Brain pericyte (primary cell): ENCODE measurements at places on chromosomes 7 and 10.

GRCh38 chr10:18571076-18571475, 80.3 kb downstream of the NSUN6 start:
- no peak for DNase-seq

GRCh38 chr7:23222439-23223030, 24.0 kb upstream of the GPNMB start:
- no peak for DNase-seq

- DNase-seq: no peak
Observed at GRCh38 chr10:130766071-130766470, 545.5 kb downstream of the TCERG1L start.

GRCh38 chr7:6175645-6176044, 96.8 kb downstream of the CYTH3 start:
- DNase-seq: no peak

DNA sequence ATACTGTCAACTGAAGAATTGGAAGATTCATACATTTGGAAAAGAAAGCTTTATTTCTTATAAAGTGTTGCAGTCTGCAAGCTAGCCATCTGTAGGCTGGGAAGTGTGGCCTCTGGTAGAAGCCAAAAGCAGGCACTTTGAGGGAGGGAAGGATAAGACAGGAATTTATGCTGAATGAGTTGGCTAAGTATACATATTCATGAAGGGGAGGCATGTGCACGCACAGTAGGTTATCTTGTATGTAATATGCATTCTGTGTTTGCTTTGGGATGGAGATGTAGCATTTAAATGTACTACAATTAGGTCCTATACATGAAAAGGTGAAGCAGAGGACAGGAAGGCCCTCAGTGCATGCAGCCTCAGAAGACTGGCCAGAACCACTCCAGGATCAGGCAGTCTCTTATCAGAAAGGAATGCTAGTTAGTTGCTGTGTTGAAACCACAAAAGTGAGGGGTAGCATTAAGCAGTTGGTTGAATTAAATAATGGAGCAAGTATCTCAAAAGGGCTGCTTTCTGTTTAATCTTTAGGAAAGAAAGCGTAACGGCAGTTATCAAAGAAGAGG, 40.9 kb downstream of the MYO3A start:
- DNase-seq: no peak

DNA sequence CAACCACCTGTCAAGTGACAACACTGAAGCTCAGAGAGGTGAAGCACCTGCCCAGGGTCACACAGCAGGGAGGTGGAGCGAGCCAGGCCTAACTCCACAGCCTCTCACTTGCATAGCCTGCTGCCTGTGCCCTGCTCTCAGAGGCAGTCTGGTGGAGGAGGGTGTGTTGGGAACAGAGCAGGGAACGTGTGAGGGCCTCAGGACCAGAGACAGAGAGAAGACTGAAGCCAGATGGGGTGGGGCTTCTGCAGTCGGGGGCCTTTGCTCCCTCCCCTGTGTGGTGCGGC, 114.0 kb downstream of the PTPN20 start:
- no peak for DNase-seq

DNA sequence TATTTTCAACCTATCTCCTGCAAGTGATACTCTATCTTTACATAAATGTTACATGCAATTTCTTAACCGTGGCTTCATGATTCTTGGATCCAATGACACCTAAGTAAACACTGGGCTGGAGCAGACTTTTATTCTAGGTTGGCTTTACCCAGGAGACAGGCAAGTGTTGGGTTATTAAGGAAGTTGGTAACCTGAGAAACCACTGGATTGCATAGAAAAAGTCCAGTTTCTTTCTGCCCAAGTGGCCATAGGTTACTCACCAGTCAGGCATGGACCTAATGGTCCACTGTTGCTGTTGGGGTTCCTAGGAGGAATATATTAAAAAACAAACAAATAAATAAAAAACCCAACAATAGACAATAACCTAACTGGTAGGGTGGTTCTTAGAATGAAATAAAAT, 112.8 kb downstream of the SEMA3D start:
- DNase-seq: no peak

DNA sequence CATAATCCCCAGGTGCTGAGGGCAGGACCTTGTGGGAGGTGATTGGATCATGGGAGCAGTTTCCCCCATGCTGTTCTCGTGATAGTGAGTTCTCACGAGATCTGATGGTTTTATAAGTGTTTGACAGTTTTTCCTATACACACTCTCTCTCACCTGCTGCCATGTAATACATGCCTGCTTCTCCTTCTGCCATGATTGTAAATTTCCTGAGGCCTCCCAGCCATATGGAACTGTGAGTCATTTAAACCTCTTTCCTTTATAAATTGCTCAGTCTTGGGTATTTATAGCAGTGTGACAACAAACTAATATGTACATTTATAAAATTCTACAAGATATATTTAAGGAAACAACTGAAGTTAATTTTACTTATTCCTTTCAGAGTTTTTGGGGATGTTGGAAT, 170.8 kb upstream of the BET1 start:
- no peak for DNase-seq

DNA sequence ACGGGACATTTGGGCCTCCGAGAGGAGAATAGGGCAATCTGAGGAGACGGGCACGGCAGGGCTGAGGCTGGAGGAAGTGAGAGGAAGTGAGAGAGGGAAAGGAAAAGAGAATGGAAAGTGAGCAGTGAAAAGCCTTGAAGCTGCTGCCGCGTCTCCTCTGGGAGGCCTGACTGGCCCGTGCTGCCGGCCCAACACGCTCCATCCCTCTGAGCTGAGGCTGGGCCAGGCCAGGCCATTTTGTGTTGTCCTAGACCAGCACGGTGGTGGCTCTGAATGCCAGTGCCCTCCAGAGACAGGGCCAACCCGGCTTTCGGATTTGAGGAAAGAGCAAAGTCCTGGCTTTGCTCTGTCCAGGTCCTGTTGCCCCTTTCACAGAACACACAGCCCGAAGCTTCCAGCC, 361.1 kb upstream of the SHH start:
- no peak for DNase-seq

DNA sequence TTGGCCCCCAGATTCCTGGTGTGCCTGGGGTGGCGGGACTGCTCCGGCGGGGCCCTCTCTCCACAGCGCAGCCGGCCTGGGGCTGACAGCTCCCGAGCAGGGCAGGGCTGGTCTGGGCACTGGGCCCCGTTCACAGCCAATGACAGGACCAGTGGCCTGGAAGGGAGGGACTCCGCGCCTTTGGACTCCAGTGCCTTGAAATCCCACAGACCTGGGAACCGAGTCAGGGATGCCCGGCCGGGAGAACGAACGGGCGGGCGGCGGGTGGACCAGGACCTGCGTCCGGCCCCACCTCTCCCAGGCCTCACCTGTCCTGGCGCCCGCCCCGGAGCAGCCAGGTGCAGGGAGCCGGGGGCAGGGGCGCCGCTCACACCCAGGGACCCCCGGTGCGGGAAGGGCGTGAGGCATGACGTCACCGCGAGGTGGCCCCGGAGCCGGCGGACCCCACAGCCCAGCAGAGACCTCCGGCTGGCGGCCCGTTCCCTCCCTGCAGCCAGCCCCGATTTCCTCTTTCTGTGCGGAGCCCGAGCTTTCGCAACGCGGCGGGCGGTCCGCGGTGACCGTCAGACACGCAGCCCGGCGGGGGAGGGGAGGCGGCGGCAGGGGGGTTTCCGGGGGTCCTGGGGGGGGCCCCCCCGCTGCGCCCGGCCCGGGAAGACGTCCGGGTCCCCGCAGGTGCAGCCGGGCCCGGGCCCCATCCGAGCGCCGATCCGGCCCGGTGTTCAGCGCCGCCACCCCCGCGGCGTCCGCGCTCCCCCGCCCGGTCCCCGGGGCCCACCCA, 743 bp downstream of the ADAP1 start:
- DNase-seq: no peak

DNA sequence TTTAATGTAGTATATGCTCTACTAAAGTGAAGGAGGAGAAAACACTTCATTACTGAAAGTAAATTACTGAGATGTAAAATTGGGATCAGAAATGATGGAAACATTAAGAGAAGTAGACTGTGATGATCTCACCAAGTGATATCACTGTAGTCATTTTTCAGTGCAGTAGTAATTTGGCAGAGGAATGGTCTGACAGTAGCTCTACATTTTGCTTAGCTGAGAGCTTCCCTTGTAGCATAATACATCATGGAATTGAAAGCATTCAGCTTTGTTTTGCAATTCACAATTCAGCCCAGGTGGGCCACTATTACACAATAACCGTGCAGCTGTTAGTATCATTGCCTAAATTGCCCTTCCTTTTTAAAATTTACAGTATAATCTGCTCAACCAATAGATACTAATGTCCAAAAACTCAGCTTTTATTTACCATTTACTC, 19.4 kb upstream of the CABCOCO1 start:
- no peak for DNase-seq

GRCh38 chr10:5428133-5428532, 15.8 kb downstream of the NET1 start:
- DNase-seq: no peak
